Suppressor macrophage treated with lipopolysaccharide for 1 hour (primary cell): ENCODE measurements at places on chromosomes 3 and 15.

DNA sequence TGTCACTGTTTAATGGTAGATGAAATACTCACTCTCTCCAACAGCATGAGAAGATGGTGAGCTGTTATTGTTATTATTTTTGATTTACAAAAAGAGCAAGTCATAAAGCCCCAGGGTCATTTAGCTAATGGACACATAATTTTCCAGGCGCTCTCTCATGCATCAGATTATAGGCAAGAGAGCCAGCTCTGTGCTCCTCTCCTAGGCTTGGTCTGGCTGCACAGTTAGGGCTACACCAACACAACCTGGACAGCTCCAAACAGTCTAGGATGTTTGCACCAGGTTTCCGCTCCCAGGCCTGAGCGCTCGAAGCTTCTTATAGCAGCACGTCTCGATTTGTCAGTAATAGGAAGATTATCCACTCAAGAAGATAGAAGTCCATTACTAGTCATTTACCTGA is 123.7 kb downstream of the FAM43A start:
- DNase-seq: no peak

GRCh38 chr3:141686466-141687291 is 51.4 kb upstream of the RNF7 start:
- peak; percentile 91 for DNase-seq

- DNase-seq: peak; percentile 91
Observed at GRCh38 chr15:85312486-85312885, 67.9 kb upstream of the AKAP13 start.

GRCh38 chr3:129005526-129006303 is 4.6 kb downstream of the EFCC1 start:
- no peak for DNase-seq

DNA sequence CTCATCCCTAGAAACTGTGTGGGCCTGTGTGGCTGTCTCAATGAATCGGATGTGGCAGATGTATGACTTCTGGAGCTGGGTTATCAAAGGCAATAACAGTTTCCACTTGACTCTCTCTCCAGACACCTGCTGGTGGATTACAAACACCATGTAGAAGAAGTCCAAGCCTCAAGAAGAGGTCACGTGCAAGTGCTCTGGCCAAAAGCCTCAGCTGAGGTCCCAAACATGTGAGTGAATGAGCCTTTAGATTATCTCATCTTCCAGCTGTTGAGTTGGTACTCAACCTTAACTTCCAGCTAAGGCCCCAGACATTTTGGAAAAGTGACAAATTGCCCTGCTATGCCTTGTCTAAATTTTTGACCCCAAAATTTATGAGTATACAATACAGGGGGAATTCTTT is 42.7 kb upstream of the IL12A start:
- DNase-seq: no peak

DNA sequence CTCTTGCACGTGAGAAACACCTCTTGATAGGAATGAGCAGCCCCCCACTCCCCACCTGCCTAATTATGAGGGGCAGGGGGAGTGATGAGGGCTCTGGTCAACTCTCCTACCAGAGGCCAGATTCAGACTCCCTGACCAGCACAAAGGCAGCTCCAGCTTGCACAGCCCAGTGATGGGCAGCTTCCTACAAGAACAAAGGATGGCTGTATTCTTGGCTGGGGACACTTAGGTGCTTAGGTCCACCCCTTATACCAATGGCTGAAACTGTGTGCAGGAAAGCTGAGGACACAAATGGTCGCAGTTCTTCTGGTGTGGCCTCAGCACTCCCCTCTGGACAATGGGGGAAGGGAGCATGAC is 81.8 kb downstream of the IQSEC1 start:
- no peak for DNase-seq

DNA sequence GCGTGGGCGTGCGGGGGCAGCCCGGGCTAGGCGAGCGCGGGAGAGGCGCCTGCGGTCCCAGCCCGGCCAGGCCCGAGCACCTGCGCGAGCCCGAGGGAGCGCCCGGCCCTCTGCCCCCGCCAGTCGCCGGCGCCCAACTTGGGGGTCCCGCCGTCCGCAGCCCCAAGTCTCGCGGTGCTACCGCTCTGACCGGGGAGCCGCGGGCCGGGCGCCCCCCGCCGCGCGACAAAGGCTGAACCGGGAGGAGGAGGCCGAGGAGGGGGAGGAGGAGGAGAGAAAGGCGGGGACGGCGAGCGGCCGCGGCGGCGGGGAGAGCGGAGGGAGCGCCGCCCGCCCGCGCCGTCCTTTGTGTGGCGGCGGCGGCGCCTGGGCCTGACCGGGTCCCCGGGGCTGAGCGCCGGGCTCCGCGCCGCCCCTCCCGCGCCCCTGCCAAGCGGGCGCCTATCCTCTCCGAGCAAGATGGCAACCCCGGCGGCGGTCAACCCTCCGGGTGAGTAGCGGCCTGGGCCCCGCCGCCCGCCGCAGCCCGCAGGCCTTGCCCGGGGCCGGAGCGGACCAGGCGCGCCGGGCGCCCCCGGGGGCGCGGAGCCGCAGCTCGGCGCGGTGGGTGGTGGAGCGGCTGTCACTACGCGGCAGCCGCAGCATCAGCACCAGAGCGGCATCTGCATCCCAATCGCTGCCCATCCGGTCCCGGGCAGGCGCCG is at the start of gene ARNT2:
Gene ARNT2 (plus strand): TSS at position 326 of the 704 bp plus-strand sequence. CDS start 134 bp downstream, at position 460.
- DNase-seq: no peak

DNA sequence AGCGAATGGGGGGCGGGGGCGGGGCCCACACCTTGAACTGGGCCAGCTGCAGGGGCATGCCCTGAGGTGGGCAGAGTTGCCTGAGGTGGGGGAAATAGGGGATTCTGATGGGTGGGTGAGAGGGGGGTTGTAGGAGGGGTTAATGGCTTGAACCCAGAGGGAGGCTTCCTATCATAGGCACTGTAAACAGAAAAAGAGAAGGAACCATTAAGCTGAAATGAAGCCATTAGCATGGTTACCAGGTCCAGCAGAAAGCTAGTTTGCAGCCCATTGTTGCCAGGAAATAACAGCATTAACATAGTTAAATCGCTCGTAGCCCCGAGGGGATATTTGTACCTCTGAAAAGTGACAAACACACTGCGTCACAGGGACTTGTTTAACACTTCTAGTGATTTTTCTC is 29.0 kb downstream of the ETV5 start:
- DNase-seq: no peak

- no peak for DNase-seq
Observed at GRCh38 chr3:23711916-23712494, 93.8 kb upstream of the UBE2E1 start.

DNA sequence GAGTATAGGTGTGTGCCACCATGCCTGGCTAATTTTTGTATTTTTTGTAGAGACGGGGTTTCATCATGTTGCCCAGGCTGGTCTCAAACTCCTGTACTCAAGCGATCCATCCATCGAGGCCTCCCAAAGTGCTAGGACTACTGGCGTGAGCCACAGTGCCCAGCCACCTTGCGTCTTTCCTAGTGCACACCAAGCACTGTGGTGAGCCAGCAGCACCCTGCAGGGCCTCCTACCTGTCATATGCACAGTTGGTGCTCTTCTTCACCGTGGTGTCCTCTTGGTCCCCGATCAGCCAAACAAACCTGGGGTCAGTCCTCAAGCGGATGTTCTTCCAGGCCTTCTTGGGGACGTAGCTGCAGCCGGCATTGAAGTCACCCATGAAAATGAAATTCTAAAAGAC is 13.2 kb downstream of the DNASE1L3 start:
- DNase-seq: no peak

- no peak for DNase-seq
Observed at GRCh38 chr3:174442302-174442682, 416.8 kb upstream of the NAALADL2 start.

- DNase-seq: no peak
Observed at GRCh38 chr3:147246906-147247305, 159.4 kb downstream of the ZIC4 start.

- no peak for DNase-seq
Observed at GRCh38 chr15:66131200-66131599, 122.3 kb downstream of the MEGF11 start.

DNA sequence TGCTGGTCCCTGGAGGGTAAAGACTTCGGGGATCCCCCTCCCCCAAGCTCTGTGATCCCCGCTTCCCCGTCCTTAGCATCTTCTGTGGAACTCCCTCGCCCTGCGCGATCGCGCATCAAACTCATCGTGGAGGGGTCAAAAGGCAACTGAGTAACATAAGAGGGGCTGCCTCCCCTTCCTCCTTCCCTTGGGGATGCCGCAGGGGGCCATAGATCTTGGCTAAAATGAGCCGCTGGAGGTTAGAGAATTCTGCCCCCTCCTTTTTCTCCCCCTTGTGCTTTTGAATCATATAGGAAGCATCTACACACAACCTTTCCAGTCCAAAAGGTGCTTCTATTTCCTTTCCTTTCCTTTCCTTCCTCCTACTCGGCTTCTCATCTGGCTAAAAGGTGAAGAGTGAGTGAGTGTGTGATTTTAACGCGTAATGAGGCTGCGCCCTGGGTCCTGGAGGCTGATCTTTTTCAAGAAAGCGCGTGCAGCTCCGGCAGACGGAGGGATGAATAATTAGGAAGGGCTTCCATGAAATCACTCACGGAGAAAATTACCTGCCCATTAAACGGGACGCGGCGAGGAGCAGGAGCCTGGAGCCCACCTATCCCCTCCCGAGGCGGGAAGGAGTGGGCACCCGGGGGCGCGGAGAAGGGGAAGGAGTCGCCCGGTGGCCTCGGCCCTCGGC is 831 bp upstream of the ROBO2 start:
- DNase-seq: no peak

DNA sequence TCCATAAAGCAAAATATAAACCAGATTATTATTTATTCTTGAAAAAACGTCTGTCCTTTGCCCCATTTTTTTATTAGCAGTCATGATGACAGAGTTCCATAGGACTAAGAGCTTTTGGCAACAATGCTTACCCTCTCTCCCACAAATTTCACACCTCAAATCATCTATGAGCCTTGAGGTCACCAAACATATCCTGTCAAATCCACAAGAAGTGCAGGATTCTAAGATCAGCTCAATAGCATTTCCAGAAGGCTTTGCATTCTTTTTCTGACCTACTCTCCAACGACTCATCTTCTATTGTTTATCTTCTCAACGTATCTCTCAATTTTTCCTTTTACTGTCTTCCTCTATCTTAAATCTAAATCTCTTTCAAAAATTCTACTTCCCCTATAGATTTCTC is 619.1 kb upstream of the BCHE start:
- no peak for DNase-seq

- DNase-seq: no peak
Observed at GRCh38 chr3:148601766-148602685, 95.7 kb upstream of the AGTR1 start.

- DNase-seq: no peak
Observed at GRCh38 chr3:52714335-52715302, 8.7 kb downstream of the SPCS1 start.

GRCh38 chr3:64900156-64900555 is 212.4 kb upstream of the ADAMTS9 start:
- no peak for DNase-seq

DNA sequence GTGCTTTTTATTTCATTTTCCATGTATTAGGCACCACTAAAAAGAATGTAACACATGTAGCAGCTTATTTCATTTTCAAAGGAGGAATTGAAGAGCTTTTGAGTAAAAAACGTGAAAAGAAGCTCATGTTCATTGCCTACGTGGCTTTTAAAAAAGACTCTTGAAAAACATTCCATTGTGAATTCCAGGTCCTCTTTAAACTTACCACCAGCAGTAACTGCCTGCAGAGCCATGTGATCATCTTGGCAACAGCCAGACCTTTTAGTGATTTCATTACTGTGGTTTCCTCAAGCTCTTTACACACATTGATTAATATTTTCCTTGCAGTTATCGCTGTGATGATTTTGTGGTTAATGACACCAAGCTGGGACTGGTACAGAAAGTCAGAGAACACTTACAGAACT is 43.8 kb upstream of the FBXL22 start:
- DNase-seq: peak; percentile 43

- no peak for DNase-seq
Observed at GRCh38 chr3:54771050-54771449, 156.8 kb downstream of the LRTM1 start.

DNA sequence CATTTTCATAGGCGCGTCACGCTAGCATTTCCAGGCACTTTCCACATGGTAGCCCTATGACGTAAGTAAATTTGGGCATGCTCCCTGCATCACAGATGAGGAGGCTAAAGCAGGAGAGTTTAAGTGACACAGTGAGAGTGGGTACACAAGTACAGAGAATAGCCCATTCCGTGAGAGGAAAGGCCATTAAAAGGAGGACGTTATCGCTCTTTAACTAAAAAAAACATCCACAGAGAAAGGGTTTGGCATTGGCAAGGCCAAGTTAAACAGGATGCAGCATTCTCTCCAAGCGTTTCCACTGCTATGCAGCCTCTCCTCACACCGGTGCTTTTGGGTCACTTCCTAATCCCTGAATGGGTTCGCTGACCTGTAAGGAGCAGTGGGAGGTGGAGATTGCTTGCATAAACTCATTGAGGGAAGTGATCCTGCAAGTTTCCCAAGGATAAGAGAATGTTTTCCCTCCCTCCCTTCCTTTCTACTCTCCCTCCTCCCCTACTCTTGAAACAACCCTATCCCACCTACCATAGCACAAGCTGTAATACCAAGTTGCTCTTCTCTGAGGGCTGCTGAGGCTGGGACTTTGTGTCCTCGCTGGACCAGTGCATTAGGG is 147.7 kb downstream of the VGLL4 start:
- no peak for DNase-seq

DNA sequence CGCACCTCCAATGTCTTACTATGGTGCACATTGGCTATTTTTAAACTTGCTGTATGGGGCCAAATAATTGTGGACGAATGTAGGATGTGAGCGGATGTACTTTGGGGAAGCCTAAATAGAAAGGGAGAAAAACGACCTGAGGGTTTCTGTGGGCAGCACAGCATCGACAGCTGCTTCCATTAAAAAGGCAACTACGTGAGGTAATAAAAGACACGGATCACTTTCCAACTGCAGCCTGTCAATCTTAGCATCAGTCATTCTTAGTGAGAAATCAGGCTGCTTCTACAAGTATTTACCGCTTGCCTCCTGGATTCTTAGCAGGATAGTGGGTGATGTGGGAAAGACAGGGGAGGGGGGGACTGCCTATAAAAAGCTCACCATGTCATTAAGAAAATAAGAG is 186.7 kb upstream of the SLC2A2 start:
- DNase-seq: no peak

DNA sequence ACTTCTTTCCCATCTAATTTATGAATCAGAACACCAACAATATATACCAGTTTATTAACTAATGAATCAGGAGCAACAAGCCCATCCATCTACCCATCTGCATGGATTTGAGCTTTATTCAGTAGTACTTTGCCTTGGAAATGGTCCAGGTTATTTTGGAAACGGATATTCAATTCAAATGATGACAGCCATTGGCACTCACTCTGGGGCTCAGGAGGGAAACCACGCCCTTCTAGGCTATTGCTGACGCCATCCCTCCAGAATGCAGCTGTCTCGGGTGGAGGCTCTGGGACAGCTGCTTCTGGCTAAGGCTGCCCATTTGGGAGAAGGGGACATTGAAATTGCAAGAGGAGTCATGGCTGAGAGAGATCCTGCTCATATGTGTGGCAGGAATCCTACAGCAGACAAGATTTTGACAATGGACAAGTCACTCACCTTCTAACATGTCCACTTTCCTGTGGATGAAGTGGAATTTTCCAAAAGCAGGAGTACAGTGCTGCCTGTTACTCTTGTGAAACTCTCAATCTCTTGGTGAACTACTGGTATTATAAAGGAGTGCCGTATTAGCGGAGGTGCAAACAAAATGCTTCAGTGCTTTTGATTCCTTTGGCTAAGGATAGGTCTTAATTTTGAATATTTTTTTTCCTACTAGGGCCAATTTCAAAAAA is 29.3 kb upstream of the TRAK1 start:
- DNase-seq: peak; percentile 60

- DNase-seq: no peak
Observed at GRCh38 chr15:96870580-96870979, 540.1 kb downstream of the NR2F2 start.

GRCh38 chr15:96549136-96549535 is 218.6 kb downstream of the NR2F2 start:
- DNase-seq: no peak

- no peak for DNase-seq
Observed at GRCh38 chr3:180516368-180516767, 85.6 kb upstream of the TTC14 start.
